Stimulated activated CD4-positive, alpha-beta T cell treated with anti-CD3 and anti-CD28 coated beads, Interleukin-1b, Interleukin-23, amount 100 ng/mL, for 1 hour (primary cell): ENCODE measurements at places on chromosomes 2 and 18.

DNA sequence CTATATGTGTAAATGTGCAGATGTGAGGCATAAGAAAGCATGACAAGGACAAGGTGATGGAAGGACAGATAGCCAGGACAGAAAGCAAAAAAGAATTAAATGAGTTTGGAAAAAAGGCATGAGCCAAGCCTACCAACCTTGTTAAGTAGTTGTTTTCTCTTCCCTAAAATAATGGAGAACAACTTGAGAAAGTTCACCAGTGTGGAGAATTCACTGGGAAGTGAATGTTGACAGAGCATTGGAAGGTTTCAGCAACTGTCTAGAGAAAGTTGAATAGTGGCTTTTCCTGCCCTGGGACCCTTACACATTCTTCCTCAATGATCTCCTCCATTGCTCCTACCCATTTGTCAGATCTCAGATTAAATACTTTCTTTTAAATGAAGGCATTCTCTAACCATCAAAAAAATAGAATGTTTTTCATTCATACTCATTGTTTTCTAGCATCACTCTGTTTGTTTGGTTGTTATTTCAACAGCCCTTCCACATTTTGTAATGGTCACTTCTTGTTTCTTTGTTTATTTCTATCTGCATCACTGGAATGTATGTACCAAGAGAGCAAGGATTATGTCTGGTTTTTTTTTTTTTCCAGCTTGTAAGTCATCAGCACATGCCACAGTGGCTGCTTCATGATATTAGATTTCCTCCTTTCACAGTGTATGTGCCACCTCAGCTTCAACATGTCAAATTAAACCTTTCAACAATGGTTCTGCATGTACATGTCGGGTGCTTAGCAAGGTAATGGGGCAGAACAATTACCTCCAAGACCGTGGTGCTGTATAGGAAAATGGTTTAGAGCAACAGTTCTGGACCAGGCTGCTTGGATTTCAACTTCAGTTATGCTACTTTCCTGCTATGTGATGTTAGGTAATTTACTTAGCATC, 586.0 kb upstream of the VRK2 start:
- DNase-seq = no peak

DNA sequence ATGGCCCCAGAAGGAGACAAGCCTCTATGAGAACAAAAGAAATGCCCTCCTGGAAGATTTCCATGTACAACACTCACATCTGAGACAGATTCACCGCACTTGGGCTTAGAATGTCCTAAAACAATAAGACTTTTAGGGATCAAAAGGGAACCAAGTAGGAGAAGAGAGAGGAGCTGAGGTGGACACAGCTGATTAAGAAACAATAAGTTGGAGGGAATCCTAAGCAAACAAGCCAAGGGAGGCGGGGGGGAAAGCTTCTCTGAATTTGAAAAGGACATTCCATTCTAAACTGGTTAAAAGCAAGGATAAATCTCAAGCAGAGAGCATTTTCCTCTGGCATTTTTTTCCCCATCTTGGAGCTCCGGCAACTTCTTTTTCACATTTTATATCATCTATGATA, 9.9 kb downstream of the ACVR1 start:
- DNase-seq = no peak

GRCh38 chr18:55623626-55624025, 35.6 kb upstream of the TCF4 start:
- DNase-seq = no peak

- no peak for DNase-seq
These were observed 128.3 kb downstream of the AFF3 start for GRCh38 chr2:100013892-100014677.

DNA sequence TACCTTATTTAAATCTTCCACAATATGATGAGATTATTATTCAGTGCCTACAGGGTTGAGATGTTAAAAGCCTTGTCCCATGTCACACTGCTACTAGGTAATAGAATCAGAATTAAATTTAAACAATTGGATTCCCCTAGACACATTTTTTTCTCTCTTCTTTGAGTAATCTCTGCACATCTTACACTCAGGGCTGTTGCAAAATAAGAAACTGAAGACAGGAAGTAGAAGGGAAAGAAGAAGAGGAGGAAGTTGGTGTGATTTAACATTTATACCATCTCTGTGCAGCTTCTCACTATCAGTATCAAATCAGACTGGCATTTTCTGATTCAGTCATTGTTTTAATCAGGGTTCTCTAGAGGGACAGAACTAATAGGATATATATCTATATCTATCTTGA, 677.6 kb downstream of the IRS1 start:
- DNase-seq = no peak

DNA sequence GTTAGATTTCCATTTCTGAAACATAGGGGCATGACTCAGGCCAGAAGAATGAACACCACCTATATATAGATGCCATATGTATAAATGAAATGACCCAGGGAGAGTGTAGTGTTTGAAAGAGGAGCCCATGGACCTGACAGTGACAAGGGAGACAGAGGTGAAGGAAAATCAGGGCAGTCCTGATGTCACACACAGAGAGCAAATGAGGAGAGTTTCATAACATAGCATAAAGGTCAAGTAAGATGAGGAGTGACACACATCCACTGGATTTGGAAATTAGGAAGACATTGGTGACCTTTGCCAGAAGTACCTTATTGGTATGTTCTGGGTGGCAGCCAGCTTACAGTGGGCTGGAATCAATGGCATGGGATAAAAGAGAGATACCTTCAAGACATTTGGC, 276.7 kb downstream of the ZNF385B start:
- DNase-seq = no peak

GRCh38 chr18:31439807-31440325, 7.7 kb upstream of the DSG3 start:
- DNase-seq = no peak

DNA sequence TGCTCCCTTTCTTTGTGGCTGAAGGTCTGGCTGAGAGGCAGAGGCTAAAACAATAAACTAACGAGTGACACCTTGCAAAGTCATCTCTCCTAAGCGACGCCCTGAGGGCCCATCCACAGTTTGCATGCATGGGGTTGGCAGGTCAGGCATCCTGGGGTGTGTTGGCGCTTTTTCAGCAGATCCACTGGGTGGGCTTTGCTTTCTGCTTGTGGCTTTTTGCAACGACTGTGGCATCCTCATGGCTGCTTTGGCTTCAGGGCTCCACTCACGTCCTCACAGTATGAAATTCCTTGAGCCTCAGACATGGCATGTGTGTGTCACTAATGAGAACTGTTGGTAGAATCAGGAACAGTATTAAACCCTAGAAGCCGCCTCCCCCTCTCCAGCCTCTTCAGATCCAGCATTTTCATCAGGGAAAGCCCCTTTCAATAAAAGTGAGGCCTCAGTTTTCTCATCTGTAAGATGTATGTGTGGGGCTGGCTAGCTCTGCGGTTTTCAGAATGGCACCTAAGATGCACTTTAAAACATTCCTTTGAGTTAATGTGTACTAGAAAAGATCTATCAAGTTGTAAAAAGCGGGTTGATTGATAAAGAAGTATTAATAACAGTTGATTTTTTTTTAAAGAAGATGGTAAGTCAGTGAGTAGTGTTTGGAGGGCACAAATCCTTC, 72.5 kb downstream of the SH3BP4 start:
- no peak for DNase-seq

GRCh38 chr2:46009315-46009714, 287.9 kb upstream of the EPAS1 start:
- DNase-seq = no peak

DNA sequence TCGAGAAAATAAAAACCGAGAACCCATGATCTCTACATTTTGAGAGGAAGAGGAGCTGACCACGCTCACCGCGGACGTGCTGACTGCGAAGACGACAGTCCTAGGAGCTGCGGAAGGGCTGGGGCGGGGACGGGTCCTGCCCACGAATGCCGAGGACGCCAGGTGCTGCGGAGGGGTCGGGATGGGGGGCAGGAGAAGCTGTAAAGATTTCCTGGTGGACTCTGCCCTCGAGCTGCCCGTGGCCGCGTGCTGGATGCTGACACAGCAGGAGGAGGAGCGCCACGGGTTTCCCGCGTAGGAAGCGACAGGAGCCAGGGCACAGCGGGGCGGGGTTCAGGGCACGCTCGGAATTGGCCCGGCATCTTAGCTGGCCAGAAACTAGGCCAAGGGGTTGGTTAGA, 22.2 kb downstream of the ZSCAN30 start:
- DNase-seq = no peak

- no peak for DNase-seq
These were observed 74.9 kb downstream of the ACKR3 start for GRCh38 chr2:236644502-236644911.

DNA sequence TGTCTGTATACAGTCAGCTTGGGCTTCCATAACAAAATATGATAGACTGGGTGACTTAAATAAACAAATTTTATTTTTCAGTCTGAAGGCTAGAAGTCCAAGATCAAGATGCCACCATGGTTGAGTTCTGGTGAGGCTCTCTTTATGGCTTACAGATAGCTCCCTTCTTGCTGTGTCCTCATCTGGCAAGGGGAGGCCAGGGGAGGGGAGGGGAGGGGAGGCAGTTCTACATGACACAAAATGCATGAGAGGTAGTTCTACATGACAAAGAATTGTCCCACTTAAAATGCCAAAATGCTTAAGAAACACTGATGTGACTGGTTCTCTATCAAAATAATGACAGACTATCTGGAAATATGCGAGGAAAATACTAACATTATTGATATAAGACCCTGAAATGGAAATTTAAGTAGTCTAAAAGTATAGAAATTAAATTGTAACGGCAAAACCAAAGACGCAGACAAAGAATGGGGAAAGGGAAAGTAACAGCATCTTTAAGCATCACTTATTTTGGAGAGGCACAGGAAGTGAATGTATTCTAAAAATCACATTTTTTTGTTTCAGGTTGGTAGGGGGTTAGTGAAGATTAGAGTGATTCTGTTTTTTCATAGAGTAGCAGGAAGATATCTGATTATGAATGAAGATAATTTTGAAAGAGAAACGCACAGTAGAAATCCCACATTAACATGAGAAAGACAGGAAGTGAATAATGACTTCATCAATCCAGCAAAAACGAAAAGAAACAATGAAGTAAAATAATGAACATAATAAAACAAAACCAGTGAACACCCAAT, 131.4 kb downstream of the STRN start:
- no peak for DNase-seq

DNA sequence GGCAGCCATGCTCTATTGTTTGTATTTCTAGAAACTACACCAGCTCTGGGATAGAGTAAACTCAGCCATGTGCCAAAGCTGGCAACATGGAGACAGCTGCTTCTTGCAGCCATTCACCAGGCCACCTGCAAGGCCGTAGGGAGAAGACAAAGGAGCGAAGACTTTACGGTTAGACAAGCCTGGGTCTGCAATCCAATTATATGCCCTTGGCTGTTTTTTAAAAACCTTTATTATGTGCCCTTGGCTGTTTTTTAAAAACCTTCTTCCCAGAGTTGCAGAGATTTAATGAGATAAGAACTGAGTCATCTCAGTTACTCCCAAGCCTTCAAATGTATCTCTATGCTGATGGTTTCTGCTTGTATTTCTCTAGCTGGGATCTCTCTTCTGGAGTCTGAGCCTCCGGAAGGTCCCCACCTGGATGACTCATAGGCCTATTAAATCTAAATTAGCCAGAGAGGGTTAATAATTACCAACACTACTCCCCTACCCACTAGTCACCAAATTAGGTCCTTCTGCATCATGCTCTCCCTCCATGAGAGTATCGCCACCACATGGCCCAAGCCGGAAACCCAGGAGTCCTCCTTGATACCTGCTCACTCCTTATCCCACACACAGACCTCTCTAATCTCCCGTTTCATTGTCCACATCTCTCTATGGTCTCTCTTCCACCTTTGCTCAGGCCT, 17.5 kb upstream of the DPP4 start:
- DNase-seq = no peak

- DNase-seq = no peak
These were observed 79.8 kb upstream of the LRPPRC start for GRCh38 chr2:44075541-44075940.

GRCh38 chr2:203453858-203454451, 81.1 kb downstream of the RAPH1 start:
- no peak for DNase-seq

GRCh38 chr2:11775384-11775783, 29.0 kb downstream of the LPIN1 start:
- no peak for DNase-seq

- DNase-seq = no peak
These were observed 172.4 kb downstream of the ZNF516 start for GRCh38 chr18:76322686-76323085.

GRCh38 chr2:240993446-240994170, 4.8 kb upstream of the SNED1 start:
- no peak for DNase-seq

GRCh38 chr2:767440-767839, 90.2 kb upstream of the TMEM18 start:
- DNase-seq = no peak

DNA sequence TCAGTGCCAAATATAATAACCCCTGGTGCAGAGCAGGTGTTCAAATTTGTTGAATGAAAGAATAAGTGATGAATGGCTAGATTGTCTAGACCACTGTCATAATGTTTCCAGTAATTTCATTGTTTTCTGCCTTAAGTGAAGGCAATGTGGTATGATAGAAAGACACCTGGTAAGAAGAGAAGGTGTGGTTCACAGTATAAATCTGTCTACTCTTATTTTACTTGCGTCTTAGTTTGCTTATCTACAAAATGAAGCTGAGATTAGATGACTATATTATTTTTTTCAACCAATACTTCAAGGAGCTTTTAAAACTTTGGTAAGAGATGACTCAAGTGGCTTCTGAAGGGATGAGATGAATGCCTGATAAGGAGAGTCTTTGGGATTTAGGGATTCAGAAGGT, 788.4 kb downstream of the EPHA4 start:
- DNase-seq = no peak

- no peak for DNase-seq
These were observed 140.6 kb downstream of the NETO1 start for GRCh38 chr18:72727038-72727655.

DNA sequence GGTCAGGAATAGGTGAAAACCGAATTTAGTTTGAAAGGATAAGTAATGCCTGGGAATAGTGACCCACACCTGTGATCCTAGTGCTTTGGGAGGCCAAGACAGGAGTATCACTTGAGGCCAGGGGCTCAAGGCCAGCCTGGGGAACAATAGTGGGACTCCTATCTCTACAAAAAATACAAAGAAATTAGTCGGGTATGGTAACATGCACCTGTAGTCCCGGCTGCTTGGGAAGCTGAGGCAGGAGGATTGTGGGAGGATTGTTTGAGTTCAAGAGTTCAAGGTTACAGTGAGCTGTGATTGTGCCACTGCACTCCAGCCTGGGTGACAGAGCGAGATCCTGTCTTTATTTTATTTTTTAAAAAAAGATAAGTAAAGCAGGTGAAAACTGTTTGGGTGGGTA, 3.8 kb upstream of the MYO1B start:
- DNase-seq = no peak

DNA sequence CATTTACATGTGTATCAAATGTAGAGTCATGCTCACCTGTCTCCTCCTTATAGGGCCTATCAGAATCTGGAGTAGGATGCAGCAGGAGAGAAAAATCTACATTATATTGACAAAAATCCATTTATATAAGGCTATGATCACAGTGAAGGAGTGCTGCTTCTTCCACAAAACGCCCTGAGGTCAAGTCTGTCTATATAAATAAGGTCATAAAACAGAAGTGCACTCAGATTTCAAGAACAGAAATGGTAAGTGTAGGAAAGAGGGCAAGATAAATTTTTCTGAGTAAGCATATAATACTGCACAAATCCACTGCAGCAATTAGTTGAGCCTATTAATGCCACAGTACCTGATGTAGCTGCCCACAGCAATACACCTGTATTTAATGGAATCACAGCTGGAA, 51.8 kb downstream of the COL5A2 start:
- no peak for DNase-seq

GRCh38 chr2:96108151-96108540, 8.2 kb downstream of the ADRA2B start:
- no peak for DNase-seq
